Lung (tissue), 17 donors: ENCODE measurements at places on chromosomes 2 and 18.

DNA sequence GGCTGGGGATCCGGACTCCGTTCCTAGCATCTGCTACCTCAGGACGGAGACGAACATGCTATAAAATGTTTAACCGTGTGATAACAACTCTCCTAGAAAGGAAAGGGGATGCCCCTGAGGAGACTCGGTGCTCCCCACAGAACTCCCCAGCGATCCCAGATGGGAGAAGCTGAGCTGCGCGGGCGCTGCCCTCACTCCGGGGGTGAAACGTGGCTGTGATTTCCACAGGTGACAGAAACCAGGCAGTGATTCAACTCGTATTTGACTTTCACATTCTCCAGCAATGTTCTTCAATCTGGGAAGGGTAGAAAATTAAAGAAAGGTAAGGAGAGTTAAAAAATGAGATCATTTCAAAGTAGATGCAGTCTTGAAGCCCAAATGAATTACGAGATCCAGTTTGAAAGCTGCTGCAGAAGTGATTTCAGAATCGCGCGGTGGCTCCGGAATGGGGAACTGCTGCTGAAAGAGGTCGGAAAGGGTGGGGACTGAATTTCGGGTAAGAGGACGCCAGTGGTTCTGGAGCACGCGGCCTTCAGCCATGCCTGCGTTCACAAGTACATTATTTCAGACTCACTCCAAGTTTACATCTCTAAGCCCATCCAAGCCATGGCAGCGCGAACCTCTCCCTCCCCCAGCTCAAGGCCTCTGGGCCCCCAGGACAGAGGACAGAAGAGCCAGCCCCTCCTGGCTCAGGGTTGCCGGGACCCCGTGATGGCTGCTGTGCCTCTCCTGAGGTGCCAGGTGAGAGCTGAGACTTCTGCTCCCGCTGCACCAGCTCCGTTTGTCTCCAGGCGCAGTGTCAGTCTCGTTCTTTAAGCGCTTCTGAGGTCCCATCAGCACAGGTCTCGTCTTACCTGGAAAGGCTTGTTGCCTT is 39.5 kb downstream of the ADNP2 start:
- no peak for DNase-seq

- DNase-seq: peak; percentile 8
These were observed 1.4 kb downstream of the KRCC1 start for GRCh38 chr2:88053934-88054781.

- DNase-seq: no peak
These were observed 76.7 kb downstream of the INHBB start for GRCh38 chr2:120422465-120423160.

DNA sequence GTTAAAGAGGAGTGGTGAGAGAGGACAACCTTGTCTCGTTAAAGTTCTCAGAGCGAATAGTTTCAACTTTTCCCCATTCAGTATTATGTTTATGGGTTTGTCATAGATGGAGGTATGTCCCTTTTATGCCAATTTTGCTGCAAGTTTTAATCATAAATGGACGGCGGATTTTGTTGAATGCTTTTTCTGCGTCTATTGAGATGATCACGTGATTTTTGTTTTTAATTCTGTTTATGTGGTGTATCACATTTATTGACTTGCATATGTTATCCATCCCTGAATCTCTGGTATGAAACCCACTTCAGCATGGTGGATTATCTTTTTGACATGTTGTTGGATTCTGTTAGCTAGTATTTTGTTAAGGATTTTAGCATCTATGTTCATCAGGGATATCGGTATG is 1123.8 kb upstream of the KLHL29 start:
- DNase-seq: no peak

DNA sequence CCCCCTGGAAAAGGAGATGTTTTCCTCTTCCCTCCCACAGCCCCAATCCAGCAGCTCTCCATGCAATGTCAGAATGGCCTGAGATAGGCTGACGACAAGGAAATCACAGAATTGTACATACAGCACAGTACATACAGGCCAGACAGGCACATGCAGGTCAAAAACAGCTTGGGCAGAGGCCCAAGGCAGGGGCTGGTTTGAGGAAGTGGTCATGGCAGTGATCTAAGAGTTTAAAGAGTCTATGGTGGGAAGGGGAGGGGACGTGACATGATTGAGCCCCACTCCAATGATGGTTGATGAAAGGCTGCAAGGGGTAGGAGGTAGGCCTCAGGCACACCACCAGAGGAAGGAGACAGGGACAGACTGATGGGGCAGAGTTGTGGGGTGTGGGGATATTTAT is 4.3 kb downstream of the DCTN1 start:
- DNase-seq: no peak

DNA sequence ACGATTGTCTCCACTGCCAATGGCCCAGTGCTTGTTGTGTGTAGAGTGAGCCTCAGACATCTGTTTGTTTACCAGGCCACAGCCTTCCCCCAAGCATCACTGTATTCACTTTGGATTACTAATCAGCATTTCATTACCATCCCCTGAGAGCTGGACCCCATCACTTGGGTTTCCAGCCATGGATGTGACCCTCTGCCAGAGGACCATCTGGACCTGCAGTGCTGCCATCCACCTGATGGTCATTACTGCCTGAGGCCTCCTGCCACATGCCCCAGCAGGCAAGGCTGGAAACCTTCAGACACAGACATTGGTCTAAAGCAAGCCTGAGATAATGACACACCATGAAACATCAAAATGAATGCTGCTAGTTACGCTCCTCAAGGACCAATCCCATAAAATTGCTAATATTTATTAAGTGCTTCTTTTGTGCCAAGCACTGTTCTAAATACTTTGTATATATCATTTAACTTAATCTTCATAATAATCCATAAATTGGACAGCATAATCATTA is 2096.3 kb upstream of the CELF4 start:
- no peak for DNase-seq

- DNase-seq: no peak
These were observed 585 bp upstream of the MOB1A start for GRCh38 chr2:74179063-74179865.

- no peak for DNase-seq
These were observed 74.1 kb downstream of the ACAA2 start for GRCh38 chr18:49739275-49739674.

GRCh38 chr2:38274286-38275276 is 102.5 kb downstream of the ATL2 start:
- peak; percentile 89 for DNase-seq

GRCh38 chr2:111944531-111945210 is 46.3 kb downstream of the MERTK start:
- DNase-seq: no peak

DNA sequence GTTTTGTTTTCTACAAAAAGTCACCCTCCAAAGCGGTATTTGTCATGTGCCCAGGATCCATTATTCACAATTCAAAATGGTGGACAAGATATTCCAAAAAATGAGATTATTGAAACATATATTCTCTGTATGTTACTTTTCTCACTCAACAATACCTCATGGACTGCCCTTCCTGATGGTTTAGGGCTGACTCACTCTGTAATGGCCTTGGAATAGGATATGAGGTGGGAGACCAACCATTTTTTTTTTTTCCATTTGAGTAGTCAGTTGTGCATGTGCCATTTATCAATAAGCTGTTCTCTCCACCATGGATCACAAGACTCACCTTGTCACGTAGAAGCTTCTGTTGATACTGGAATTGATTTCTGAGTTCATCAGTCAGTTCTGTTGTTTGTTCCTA is 64.5 kb downstream of the LYPD6 start:
- DNase-seq: no peak

GRCh38 chr2:118112771-118113334 is 24.6 kb downstream of the INSIG2 start:
- no peak for DNase-seq

GRCh38 chr2:193141-193671 is 70.6 kb downstream of the SH3YL1 start:
- DNase-seq: peak; percentile 70

GRCh38 chr2:172177581-172177980 is 74.9 kb upstream of the DLX2 start:
- no peak for DNase-seq

- no peak for DNase-seq
These were observed 352.3 kb upstream of the MEIS1 start for GRCh38 chr2:66082581-66082980.

- DNase-seq: no peak
These were observed 7.4 kb downstream of the PLEK start for GRCh38 chr2:68372485-68372884.

GRCh38 chr2:23633966-23634365 is 249.0 kb downstream of the KLHL29 start:
- DNase-seq: no peak

GRCh38 chr2:7262727-7263126 is 345.5 kb downstream of the RNF144A start:
- no peak for DNase-seq

- DNase-seq: no peak
These were observed 172.5 kb upstream of the RAB6C start for GRCh38 chr2:129806990-129807389.

DNA sequence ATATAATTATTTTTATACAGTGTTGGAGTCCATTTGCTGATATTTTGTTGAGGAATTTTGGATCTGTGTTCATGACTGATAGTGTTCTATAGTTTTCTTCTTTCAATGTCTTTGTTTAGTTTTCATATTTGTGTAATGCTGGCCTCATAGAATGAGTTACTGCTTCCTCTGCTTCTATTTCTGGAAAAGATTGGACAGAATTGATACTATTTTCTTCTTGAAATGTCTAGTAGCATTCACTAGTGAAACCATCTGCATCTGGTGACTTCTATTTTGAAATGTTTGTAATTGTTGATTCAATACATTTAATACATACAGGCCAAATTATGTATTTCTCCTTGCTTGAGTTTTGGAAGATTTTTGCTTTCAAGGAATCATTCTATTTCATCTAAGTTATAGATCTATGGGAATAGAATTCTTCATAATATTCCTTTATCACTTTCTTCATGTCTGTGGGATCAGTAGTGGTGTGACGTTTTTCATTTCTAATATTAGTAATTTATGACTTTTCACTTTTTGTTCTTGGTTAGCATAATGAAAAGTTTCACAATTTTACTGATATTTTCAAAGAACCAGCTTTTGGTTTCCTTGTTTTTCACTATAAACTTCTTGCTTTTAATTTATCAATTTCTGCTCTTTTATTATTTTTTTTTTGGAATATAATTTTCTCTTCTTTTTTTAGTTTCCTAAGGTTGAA is 509.9 kb upstream of the VRK2 start:
- no peak for DNase-seq

GRCh38 chr18:36993068-36993467 is 164.1 kb downstream of the KIAA1328 start:
- no peak for DNase-seq

DNA sequence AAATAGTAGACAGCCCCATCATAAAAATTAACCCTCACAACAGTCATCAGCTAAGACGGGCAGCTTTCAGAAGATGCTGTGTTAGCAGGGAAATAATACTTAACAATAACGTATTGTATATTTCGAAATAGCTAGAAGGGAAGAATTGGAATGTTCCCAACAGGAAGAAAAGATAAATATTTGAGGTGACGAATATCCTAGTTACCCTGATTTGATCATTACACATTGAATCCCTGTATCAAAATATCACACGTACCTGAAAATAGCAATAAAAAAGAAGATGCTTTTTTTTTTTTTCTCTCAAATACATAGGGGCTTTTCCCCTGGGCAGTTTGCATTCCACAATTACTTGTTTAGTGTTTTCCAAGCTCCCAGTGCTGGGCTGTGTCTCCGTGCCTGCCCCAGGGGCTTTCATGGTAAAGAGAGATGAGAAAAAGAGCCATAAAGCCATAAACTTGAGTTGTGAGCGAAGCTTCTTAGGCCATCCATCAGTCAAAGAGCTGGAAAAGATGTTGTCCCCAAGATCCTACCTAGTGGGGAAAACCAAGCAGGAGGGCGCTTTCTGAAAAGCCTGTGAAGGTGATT is 183.0 kb upstream of the REV1 start:
- no peak for DNase-seq

GRCh38 chr18:36850527-36851201 is 21.7 kb downstream of the KIAA1328 start:
- DNase-seq: no peak
